ENCODE measurements at places on chromosomes 6 and 20.

GRCh38 chr20:58026361-58026760 is 202.1 kb downstream of the ANKRD60 start:
- no peak for DNase-seq

GRCh38 chr6:23173234-23173633 is 603.9 kb downstream of the HDGFL1 start:
- no peak for DNase-seq

- no peak for DNase-seq
These were observed 75.9 kb downstream of the GMPR start for GRCh38 chr6:16314296-16314695.

GRCh38 chr6:116876635-116877611 is at the start of gene RFX6:
TSS of gene RFX6 (plus strand) at chr6:116877242. CDS start at chr6:116877276, 34 bp downstream.
- DNase-seq = no peak

- DNase-seq = peak; percentile 53
These were observed 18.2 kb downstream of the SNAP25 start for GRCh38 chr20:10236540-10237533.

DNA sequence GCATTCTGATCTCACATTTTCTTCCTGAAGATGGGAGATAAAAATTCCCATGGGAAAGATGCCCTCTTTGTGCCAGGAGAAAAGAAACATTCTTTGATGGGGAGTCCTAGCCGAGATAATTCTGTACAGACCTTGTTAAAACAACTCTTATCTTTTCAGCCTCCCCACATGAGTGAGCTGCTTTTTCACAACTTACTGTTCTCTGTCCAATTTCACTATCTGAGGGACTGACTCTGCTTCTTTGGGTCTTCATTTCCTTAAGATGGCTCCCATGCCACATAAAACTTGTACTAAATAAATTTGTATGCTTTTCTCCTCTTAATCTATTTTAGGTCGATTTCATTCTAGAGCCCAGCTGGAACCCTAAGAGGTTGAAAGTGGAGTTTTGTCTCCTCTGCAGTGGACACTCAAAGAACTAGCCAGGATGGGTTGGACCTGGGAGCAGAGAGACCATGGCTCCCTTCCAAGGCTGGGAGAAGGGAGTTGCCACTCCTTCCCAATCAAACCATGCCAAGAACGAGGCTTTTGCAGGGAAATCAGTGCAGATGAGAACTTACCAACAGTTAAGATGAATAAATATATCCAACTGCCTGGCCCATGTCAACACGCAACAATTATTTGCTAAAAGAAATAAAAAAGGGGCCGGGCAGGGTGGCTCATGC is 285.8 kb upstream of the SULF2 start:
- DNase-seq = no peak

DNA sequence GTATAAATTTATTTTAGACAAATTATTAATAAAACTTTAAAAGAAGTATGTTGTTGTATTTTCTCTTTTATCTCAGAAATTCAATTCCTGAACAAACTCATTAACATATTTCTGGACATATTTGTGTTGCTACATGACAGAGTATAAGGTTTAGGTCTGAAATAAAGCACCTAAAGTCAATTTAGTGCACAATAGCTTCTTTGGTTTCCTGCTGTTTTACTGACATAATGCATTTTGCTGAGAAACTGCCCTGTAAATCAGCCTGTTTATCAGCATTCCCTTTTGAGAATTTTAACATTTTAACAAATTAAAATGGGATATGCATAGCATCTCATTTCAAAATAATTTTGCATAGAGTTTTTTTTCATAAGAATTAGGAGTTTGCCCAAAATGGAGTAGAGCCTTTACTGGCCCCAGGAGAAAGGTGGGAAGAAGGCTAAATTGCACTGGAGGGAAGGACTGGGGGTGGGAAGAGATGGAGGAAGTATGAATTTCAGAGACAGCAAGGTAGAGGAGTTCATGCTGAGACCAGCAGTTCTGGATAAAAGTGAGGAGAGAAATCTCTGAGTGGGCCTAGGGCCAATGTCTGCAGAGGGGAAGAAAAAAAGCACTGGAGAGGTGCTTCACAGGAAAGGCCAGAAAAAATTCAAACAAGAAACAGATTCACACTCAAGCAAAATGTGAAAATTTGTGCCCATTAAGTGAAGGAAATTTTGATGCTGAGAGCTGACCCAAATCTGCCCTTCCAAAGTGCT is 324.2 kb upstream of the HSF2 start:
- no peak for DNase-seq
